Stimulated activated CD8-positive, alpha-beta memory T cell treated with anti-CD3 and anti-CD28 coated beads, Interleukin-4, amount 100 ng/mL, for 1 hour (primary cell): ENCODE measurements at places on chromosomes 4 and X.

GRCh38 chrX:318739-319578 lies at the start of gene GTPBP6:
GTPBP6 (minus strand) TSS chrX:318796; CDS start chrX:318787, 9 bp downstream.
- peak; percentile 91 for DNase-seq

DNA sequence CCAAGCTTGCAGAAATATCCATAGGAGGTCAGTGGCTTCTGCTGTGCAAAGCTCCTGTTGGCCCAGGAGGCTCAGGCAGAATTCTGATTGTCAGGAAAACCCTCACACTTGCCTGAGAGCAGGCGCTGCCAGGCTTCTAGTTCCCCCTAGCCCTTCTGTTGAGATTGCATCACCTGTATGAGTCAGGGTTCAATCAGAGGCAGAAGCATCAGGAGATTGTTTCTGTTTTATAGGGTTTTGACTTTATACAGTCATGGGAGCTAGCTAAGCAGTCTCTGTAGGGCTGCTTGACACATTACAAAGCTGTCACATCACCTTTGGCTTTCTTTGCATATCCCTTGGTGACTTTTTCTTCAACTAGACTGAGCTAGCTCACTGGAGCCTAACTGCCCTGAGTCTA lies 27.8 kb downstream of the DIPK2B start:
- no peak for DNase-seq

GRCh38 chr4:152780267-152780778 lies 569 bp downstream of the ARFIP1 start:
- DNase-seq, result peak; percentile 43

GRCh38 chr4:8239661-8240060 lies 29.9 kb upstream of the HTRA3 start:
- DNase-seq, result no peak

- no peak for DNase-seq
Observed at GRCh38 chr4:16677001-16677944, 221.2 kb downstream of the LDB2 start.

DNA sequence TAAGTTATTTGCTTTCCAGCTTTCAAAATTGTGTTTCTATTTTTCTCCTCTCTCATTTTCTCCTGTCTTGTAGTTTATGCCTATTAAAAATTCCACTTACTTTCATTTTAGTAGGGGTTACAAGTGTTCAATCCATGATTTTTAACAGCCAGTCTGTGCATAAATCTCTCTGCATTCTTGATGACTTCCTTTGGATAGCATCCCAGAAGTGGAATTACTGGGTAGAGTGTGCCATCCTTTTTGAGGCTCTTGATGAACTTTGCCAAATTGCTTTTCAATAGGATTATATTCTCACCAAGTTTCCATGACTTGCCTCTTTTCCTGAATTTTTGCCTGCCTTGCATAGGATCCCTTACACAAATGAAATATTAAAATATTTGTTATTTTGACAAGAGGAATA lies 58.5 kb downstream of the DIPK2B start:
- no peak for DNase-seq

DNA sequence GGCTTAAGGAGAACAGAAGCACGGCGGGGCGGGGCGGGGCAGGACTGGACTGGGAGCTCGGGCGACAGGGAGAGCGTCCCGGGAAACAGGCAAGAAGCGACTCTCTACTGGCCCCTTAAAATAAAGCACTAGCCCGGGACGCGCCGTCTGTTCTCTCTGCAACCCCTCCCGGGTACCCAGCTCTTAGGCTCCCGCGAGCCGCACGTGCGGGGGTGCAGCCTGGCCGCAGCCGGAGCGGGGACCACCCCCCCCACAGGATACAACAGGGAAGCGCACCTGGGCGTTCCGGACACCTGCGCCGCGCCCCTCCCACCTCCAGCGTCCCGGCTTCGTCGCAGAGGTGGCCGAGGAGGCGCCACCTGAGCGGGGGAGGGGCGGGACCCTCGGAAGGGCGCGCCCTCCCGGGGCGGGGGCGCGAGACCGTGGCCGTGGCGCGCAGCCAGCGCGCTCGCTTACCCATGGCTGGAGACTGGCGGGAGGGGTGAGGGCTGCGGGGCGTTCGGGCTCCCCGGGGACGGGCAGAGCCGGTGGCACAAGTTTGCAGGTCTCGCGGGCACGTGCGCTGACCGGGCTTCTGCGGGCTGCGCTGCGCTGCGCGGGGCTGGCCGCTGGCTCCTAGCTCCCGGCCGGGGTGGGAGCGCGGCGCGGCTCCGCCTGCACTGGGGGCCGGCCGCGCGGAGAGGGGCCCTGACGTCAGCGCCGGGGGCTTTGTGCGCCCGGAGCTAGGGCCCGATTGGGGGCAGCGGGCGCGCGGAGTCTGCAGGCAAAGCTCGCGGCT lies 91.5 kb downstream of the GEMIN8 start:
- DNase-seq, result no peak

GRCh38 chrX:47619486-47620302 lies at the start of gene SYN1:
SYN1 (minus strand) TSS chrX:47619857; CDS start chrX:47619728, 129 bp downstream.
- peak; percentile 56 for DNase-seq

GRCh38 chr4:160182727-160183126 lies 1079.8 kb downstream of the RAPGEF2 start:
- DNase-seq, result no peak

GRCh38 chr4:79980448-79980847 lies 92.6 kb downstream of the ANTXR2 start:
- DNase-seq, result no peak

DNA sequence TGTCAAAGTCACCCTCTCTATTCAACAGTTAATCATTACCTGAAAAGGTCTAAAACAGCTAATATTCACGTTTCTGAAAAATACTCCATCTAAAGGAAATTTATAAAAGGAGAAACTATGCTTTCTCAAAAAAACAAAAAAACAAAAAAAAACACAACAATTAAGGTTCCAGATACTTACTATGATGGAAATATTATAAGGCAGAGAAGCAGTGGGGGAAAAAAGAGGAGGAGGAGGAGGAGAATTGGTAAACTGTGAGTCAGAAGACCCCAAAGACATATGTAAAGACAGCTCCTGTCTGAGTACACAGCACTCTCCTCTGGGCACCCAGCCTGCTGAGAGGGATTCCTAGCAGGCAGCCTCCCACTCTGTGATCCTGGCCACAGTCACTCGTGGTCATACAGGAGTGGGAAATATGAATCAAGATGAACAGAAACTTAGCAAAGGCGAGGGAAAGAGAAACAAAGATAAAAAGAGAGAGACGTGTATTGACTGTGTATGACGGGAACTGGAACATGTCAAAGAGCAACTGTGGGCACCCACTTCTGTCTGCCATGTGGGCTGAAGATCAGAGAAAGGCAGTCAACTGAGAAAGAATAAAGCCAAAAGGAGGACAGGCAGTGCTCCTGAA lies 12.5 kb downstream of the KLHL15 start:
- no peak for DNase-seq

DNA sequence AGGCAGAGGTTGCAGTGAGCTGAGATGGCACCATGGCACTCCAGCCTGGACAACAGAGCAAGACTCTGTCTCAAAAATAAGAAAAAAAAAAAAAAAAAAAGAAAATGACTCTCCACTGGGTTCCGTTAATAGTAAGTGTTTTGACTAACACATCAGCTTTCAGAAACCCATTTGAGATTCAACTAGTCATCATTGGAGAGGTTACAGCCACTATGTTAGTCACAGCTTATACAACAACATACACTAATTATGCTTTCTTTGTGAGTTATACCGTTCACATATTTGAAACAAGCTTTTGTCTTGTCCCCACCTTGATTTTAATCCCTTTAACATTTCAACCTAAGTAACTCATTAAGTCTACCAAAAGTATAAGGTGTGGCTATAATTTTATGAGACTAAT lies 48.2 kb downstream of the HADH start:
- no peak for DNase-seq

- DNase-seq, result no peak
Observed at GRCh38 chrX:70427365-70427764, 4.3 kb downstream of the GDPD2 start.

- DNase-seq, result no peak
Observed at GRCh38 chr4:100162027-100162685, 28.1 kb downstream of the DDIT4L start.

GRCh38 chrX:78957049-78957767 lies 12.0 kb downstream of the P2RY10 start:
- DNase-seq, result no peak

DNA sequence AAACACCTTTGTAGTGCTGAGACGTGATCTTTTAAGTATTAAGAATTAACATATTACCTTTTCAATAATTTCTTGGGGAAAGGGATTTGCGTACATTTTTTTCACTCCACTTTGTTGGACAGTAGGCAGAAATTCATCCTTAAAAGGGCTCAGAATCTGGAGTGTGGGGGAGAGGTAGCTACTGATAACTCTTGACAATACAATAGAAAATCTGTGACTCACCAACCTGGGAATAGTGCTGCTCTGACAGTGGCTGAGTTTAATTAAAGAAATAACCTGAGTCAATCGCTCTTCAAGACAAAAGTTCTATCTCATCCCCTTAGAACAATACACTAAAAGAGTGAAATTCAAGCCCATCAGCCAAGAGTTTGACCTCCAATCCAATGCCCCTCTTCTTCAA lies 60.2 kb downstream of the SLC9A7 start:
- no peak for DNase-seq

- no peak for DNase-seq
Observed at GRCh38 chr4:89586318-89586717, 250.6 kb downstream of the SNCA start.

DNA sequence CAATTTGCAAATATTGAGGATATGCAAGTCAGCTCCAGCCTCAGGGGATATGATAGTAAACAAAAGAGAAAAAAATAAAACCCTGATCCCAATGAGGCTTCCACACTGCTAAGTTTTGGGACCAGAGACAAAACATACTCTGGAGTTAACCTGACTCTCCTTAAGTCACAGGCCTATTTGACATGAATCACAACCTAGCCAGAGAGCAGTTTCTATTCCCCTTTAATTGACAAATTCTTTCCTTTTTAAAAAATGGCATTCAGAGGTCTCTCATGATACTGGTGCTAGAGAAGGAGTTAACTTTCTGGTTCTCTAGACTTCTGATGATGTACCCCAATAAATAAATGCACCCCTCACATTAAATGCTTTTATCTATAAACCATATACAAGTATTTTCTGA lies 8.8 kb downstream of the ACSL1 start:
- DNase-seq, result no peak

DNA sequence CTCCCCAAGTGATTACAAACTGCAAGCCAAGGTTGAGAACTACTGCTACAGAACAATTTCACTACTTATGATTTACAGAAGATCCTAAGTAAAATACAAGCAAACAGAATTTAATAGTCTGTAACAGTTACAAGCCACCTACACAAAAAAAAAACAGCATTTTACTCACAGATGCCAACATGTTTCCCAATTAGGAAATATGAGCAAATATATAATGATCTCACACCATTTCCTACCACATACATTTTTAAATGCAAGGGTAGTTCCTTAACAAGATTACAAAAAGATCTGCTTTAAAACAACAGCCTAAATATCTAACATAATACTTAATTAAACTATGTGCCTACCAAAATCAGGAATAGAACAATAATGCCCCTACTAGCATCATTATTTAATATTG lies 63.4 kb downstream of the EFHC2 start:
- DNase-seq, result no peak

- DNase-seq, result no peak
Observed at GRCh38 chr4:88009871-88010270, 2.4 kb downstream of the PKD2 start.

DNA sequence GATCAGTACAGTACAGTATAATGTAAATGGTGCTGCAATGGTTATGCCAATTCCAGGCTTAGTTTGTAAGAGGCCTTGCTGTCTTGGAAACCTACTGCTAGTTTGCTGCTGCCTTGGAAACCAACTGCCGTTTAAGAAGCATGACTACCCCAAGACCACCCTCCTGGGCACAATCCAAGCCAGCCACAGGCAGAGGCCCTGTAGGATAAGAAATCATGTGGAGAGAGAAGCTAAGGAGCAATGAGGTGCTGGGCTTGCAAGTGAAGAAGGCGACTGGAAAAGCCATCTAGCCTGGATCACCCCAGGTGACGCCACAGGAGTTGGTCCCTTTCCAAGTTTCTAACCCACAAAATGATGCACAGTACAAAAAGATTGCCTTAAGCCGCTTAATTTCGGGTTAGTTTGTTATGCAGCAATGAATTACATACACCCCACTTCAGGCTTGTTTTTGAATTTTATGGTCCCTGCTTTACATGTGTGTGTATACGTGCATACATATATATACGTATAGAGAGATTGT lies 16.9 kb downstream of the ZFP42 start:
- DNase-seq, result no peak
